ENCODE measurements at places on chromosomes 6 and 20.

DNA sequence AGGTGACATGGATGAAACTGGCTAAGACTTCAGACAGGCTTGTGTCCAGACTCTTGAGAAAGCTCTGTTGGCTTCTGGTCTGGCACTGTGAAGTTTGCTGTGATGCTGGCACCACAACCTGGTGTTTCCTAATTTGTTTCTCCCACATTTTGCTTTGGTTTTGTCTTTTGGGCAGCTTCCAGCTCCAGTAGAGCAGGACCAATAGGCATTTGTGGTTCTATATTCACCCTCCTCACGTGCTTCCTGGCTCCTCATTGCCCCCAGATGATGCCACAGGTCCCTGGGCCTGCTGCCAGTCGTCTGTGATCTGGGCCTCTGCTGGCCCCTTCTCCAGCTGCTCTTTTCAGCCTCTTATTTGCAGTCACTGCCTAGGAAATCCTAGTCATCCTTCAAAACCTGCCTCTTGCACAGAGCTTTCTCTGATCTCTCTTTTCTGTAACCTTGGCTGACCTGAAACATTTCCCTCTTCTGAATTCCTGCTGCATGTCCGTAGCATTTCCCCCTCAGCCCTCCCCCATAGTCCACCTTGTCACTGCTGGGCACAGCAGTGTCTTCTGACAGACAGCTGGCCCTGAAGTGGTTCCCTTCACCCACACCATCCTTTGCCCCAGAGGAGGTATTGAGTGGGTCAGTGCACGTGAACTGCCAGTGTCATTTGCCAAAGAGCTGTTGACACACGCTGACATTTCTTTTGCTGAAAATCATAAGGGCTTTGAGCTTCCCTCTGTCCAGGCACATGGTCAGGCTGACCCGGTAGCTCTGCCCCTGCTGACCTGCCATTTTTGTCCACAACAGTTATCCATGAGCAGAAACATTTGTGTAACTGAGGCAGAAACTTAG lies 63.0 kb downstream of the PTPN1 start:
- no peak for DNase-seq

GRCh38 chr6:148528292-148528691 lies 185.7 kb downstream of the SASH1 start:
- no peak for DNase-seq

- DNase-seq: no peak
Measured at GRCh38 chr20:48689388-48689787, 138.4 kb downstream of the PREX1 start.

DNA sequence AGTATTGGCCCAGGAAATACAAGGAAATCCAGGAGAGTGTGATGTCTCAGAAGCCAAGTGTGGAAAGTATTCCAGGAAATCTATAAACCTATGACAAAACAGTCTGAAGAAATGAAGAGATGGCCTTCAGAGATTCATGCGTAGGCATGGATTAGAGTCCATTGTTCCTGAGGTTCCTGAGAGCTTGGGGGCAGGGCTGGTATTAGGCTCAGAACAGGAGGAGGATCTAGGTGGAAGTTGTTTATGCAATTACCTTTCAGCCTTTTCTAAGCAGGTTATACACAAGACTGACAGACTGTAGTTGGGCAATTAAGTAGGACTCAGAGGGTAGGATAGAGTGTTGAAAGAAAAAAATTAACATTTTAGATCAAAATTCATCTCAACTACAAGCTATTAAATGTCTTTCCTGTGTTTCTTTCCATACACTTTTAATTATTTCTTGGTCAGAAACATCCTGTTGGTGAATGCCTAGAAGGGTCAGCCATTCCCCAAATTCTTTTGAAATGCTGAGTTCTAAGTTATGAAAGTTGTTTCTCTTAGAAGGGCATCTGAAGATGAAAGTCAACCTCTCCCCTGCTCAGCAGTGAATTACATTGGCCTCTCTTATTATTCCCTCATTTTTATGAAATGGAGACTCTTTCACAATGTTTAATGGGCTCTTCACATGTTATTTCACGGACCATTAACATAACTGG lies 201.2 kb upstream of the MYLIP start:
- DNase-seq: no peak

DNA sequence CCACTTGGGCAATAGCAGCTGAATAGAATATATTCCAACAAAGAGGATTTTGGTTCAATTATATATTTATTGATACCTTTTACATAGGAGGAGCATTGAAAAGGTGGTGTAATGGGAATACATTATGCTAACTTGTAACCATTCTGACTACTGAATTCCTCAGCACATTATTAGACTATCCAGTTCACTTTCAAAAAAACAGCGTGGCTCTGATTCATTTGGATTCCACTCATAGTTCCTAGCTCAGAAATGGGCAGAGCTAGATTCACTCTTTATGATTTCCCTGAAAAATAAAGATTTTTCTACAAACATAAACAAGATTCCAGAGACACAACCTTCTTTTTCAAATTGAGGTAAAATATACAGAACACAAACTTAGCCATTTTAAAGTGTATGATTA lies 9.2 kb upstream of the TRERF1 start:
- no peak for DNase-seq

GRCh38 chr6:135423649-135424128 lies 73.9 kb downstream of the AHI1 start:
- no peak for DNase-seq

DNA sequence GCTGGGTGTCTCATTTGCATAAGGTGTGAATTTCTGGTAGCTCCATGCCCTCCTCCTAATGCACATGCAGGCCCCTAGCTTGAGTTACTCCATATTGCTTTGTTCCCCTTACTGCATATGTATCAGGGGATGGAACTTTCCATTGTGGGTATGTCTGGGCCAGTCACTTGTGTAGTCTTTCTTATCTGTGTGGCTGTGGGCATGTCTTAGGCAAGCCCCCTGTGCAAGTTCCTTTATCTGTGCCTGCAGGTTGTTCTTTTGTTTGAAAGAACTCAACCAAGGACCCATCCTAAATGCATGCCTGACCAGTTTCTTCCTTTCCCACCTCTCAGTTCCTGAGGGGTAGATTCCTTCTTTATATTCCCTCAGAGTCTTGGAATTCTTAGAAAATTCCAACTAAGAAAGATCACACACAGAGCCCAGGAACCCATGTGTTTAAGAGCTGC lies 23.6 kb downstream of the MBOAT1 start:
- DNase-seq: no peak

- DNase-seq: no peak
Measured at GRCh38 chr20:9617940-9618339, 103.5 kb downstream of the LAMP5 start.

GRCh38 chr6:46135176-46135575 lies 5.4 kb downstream of the ENPP4 start:
- DNase-seq: no peak

DNA sequence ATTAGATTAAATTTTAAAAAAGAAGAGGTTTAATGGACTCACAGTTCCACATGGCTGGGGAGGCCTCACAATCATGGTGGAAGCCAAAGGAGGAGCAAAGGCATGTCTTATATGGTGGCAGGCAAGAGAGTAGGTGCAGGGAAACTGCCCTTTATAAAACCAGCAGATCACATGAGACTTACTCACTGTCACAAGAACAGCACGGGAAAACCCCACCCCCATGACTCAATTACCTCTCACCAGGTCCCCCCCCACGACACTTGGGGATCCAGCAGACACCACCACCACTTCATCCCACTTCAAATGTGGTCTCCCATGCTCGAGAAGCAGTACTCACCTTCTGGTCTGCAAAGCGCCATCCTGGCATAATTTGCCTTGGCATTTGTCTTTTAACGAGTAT lies 24.6 kb downstream of the MTFR2 start:
- DNase-seq: no peak

DNA sequence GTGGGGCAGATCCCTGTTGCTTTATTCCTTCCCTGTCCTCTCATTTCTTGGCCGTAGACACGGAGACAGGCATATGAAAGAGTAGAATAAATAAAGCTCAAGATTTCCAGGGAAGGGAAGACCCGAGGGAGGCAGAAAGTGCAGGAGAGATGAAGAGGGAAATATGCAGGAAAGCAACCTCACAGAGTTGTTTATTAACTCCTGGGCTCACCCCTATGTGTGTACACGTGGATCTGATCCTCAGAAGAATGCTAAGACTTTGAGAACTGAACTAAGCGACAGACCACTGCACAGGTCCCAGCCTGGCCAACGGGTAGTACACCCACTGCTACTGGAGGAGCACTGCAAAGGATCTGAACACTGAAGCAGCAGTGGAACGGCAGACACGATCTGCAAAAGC lies 156.2 kb downstream of the KIF16B start:
- DNase-seq: no peak

GRCh38 chr20:2616634-2617033 lies 35.8 kb upstream of the NOP56 start:
- no peak for DNase-seq

- no peak for DNase-seq
Measured at GRCh38 chr6:169074526-169074925, 179.1 kb downstream of the THBS2 start.

DNA sequence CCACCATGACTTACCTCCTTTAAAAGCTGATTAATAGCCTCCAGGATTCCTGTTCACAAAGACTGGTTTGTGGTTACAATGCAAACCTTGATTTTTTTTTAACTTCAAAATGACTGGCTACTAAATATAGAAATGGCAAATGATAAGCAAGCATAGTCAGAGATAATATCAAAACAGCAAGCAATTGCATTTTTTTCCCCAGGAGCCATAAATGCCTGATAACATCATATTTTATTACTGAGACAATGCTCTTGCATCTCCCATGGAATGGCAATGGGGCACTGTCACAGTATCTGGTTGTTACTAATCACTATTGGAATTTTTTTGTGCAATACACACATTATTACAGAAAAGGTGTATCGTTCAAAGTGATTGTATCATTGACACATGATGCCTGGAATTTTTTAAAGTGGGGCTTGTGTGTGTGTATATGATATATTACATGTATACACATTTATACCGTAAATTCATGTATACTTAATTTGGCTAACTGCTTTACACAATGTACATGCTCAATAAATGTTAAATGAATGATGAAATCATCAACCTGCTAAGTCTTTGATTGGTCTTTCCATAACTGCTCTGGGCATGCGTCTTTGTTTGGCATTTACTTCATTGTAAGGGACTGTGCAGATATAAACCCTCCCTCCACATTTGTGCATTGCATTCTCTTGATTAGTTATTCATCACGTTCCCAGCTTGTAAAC lies 980 bp upstream of the SALL4 start:
- no peak for DNase-seq

DNA sequence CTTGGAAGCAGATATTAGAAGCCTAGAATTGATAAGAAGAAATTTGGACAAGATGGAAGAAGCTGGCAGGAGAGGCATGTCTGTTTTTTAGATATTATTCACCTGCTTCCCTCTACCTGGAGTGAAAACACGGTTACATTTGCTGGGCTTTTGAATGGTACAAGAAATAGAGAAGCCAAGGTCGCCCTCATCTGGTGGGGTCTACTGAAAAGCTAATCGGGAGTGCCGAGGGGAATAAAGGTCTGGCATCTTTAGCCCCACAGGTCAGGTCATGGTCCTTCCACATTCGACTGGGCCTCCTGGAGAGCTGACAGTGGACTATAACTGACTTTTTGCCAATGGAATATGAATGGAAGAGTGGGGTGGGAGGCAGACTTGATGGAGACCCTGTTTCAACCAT lies 4.6 kb upstream of the C2 start:
- no peak for DNase-seq

DNA sequence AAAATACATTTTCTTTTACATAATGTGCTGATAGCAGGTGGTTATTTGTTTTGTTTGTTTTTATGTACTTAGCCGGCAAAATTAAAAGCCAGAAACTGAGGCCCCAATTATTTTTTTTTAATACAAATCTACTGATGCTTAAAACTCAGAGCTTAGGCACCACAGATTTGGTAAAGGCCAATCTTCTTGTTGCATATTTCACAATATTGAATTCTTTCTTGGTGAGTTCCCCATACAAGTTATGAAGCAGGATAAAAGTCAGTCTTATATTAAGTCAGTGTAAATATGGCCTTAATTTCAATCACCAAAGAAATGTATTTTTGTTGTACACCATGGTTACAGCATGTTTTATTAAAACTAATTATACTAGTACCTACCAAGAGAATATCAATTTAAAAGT lies 16.3 kb upstream of the ZDHHC14 start:
- DNase-seq: no peak

GRCh38 chr6:158661156-158661685 lies 11.4 kb downstream of the SYTL3 start:
- DNase-seq: no peak

DNA sequence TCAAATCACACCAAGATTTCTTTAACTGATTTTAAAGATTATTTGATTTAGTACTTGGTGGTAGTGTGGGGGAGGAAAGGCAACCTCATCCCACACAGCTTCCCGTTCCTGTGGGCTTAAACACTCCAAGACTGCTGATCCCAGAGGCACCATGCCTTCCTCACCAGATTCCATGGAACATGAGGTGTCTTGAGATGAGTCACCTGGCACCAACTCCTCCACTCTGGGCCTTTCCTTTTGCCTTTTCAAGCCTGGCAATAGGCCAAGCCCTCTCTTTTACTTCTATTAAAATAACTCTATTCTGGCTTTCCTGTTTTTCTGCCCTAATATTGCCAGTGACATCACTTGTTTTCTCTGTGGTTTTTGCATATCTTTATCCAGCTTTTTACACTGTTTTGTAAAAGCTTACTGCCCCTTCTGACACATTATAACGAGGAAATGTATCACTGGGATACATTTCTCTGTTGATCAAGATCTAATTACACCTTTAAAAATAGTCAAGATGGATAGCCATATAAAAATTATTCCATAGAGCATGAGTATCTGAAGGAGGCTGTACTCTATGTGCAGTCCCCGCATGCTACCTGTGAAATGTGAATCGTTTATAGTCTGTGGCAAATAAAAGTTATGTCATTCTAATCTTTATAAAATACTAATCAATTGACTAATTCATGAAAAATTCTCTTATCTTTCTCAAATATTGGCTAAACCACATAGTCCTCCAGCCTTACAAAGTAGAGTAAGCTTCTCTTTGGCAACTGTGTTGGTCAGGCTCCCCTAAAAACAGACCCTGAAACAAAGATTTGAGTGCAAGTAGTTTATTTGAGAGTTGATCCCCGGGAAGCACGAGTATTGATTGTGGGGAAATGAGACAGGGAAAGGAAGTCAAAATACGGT lies 257.8 kb upstream of the KCNQ5 start:
- no peak for DNase-seq

GRCh38 chr6:37686111-37686510 lies 11.6 kb downstream of the MDGA1 start:
- no peak for DNase-seq

DNA sequence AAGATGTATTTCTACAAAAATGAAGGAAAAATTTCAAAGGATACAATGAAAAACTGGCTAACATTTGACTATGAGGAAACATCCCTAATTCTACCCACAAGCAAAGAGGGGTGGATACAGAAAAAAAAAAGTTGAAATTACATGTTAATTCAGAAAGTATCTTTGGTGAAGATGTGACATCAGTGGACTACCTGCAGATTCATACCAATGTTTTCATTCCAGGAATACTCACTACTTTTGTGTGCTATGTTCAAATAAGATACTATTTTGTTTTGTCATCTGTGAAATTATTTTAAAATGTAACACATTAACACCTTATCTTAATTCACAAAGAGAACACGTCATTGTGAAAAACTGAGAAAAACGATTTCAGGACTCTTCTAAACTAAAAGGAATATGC lies 159.3 kb upstream of the SHLD1 start:
- DNase-seq: no peak

GRCh38 chr20:4853757-4854560 lies 132.2 kb downstream of the PRND start:
- no peak for DNase-seq
